ENCODE measurements at places on chromosomes 5 and 9. TPM values are rescaled to one million over a fixed set of nuclear protein-coding genes. Genes with fewer than 3 reads are reported as not detected.

GRCh38 chr5:146337264-146337904 is 1.3 kb upstream of the POU4F3 start:
- DNase-seq, result no peak

GRCh38 chr5:167949435-167949834 is 342.0 kb upstream of the WWC1 start:
- DNase-seq, result no peak

- DNase-seq, result no peak
Observed at GRCh38 chr5:167797933-167798332, 493.5 kb upstream of the WWC1 start.

The KIF4B gene
- not detected for total RNA-seq

DNA sequence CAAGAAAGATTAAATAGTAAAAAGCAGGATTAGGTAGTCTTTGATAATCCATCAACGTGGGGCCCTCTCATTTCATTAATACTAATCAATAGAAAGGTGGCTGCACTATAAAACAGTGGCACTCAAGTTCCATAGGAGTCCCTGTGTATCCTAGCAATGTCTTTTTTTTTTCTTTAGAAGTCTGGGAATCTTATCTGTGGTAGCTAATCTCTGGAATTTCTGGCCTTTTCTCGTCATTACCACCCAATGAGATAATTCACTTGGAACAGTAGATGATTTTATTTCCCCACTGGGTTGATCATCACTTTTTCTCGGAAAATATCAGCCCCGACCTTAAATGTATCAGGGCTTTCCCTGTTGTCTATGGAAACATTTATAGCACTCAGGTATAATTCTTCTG is 86.8 kb upstream of the CDH6 start:
- DNase-seq, result no peak
